Hematopoietic multipotent progenitor cell treated with erythropoietin and hydrocortisone succinate and interleukin-3 and kit ligand, for 8 days (in vitro differentiated cells): ENCODE measurements at places on chromosomes 6 and 20.
A peak's percentile ranks its signal among the peaks of the same experiment; 100 is the strongest.

DNA sequence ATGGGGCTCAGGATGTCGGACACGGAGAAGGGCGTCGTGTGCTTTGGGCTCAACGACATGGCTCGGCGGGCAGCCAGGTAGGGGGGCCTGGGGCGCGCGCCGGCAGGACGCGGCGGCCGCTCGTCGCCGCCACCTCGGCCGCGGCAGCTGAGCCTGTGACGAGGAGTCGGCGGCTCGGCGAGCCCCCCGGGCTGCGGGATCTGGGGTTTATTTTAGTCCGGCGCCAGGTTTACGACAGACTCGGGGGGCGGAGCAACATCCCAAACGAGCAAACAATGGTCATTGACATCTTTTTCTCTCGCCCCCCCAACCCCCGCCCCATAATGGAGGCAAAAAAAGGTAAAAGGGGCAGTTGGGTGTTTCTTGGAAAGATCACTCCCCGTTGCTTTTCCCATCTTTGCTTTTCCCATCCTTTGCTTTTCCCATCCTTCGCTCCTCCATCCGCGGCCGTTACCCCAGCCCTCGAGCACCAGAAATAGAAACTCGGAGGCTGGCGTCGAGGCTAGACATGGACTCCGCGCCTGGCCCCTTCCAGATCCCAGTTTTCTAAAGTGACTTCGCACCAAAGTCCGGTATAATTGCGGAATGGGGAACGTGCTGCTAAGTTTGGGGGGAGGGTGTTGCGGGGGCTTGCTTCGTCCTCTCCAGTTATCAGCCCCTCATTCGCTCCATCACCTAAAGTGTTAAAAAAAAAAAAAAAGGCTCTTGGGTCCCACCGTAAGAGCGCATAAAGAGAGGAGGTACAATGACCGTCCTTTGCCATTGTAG, at the start of gene NKX2-4:
TSS of gene NKX2-4 (minus strand) at position 186 of the 768 bp plus-strand sequence. CDS start at position 59, 127 bp downstream.
- no peak for DNase-seq

DNA sequence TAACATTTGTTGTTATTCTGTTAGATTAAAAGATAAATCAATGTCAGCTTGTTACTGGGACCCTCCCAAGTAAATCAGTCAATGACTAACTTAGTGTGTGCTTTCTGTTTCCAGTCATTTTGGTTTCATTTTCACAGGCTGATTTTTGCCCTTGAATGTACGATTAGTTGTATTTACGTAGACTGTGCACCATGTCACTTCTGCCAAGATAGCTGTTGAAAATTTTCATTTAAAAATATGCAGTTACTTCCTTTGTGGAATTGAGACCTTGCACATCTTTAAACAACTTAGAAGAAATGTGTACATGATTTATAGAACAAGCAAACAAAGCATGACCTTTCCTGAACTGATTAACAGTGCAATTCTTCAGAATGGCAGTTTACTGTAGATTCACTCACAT, 944.8 kb upstream of the CITED2 start:
- no peak for DNase-seq

GRCh38 chr6:34520645-34521462, 35.3 kb downstream of the SPDEF start:
- DNase-seq = no peak

DNA sequence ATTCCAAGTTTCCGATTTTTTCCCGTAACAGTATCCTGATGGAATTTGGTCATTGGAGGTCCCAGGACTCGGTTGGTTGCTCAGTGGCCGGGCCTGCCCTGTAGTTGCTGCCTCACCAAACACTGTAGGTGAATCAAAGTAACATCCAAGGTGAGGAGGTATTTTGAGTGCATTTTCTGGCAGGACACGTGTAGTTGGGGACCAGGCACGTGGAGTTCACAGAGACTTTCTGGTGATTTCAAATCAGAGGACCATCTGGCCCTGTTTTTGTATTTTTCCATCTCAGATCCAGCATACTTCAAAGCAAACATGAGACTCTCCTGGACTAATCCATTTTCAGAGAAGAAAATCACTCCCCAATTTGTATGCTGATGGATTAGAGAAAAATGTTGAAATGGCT, 9.9 kb upstream of the DTD1 start:
- DNase-seq = no peak

DNA sequence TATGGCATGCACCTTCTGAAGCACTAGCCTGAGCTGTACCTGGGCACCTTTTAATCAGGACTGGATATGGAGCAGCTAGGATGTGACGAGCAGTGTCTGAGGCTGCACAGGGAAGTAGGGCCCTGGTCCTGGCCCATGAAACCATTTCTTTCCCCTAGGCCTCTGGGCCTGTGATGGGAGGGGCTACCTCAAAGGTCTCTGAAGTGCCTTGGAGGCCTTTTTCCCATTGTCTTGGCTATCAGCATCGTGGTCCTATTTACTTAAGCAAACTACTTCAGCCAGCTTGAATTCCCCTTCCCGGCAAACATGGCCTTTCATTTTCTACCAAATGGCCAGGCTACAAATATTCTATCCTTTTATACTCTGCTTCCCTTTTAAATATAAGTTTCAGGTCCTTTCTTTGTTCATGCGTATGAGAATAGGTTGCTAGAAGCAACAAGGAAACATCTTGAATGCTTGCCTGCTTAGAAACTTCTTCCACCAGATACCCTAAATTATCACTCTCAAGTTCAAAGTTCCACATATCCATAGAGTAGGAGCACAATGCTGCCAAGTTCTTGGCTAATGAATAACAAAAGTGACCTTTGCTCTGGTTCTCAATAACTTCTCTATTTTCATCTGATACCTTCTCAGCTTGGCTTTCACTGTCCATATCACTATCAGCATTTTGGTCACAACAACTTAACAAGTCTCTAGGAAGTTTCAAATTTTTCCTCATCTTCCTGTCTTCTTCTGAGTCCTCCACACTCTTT, 673.1 kb downstream of the HTR1B start:
- DNase-seq = no peak

GRCh38 chr20:57211908-57212533, 54.4 kb downstream of the BMP7 start:
- DNase-seq = no peak

DNA sequence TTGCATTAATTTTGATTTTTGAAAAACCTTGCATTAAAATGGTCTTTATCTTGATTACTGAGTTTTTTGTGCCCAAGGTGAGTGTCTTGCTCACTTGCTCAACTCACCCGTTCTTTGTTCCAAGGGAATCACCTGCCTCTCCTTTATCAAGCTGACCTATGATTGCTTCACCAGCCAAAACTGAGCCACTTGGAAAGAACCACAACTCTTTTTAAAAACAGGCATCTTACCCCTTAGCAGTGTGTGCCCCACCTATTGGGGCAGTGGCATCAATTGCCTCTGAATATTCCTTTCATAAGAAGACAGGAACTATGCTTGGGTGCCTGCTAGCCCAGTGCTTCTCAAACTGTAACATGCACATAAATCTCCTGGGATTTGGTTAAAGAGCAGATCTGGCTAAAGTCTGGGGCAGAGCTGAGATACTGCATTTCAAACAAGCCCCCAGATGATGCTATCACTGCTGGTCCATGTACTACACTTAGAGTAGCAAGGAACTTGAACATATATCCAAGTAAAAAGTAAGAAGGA, 3.3 kb upstream of the STK38 start:
- DNase-seq = no peak

GRCh38 chr20:44196271-44196670, 9.3 kb upstream of the JPH2 start:
- no peak for DNase-seq

GRCh38 chr6:132790450-132790849, 8.0 kb downstream of the SLC18B1 start:
- DNase-seq = no peak

- peak; percentile 54 for DNase-seq
These were observed 605 bp downstream of the CDC5L start for GRCh38 chr6:44388135-44388487.

GRCh38 chr6:90039911-90040310, 145.6 kb downstream of the GJA10 start:
- DNase-seq = no peak
